Effector CD8-positive, alpha-beta T cell (primary cell): ENCODE measurements at places on chromosomes 5 and 9.
A peak's percentile ranks its signal among the peaks of the same experiment; 100 is the strongest.

DNA sequence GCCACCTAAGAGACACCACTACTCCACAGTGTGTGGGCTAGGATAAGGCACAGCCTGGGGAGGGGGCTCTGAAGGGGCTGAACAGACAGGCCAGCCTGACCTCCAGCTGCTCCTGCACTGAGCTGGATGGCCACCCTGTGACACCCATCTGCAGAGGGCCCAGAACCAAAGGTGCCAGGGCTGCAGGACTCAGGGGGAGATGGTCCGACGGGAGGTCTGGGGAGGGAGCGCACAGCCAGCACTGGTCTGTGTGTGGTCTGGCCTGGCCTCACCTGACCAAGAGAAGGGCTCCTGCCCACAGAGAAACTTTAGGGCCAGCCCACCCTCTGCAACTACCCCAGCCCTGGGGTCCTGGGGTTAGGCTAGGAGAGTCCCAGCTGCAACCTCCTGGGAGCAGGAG, 789 bp downstream of the LTC4S start:
- no peak for DNase-seq

- DNase-seq = no peak
These were observed 2.9 kb downstream of the MEGF9 start for GRCh38 chr9:120711354-120711753.

DNA sequence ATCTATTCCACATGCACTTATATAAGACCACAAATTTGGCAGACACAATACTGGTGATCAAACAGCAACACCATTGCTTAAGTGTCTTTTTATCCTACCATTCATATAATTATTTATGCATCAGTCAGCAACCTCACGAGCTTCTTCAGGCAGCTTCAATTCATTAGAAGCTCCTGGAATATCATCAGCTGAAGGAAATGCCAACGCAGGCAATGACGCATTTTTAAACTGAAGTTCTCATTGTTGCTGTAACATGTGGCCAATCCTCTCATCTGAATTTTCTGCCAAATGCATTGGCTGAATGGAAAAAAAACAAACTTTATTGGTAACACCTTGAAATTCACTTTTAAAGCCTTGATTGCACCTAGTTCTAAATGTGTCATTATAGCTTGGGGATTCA, 376.4 kb upstream of the RGMB start:
- DNase-seq = no peak

DNA sequence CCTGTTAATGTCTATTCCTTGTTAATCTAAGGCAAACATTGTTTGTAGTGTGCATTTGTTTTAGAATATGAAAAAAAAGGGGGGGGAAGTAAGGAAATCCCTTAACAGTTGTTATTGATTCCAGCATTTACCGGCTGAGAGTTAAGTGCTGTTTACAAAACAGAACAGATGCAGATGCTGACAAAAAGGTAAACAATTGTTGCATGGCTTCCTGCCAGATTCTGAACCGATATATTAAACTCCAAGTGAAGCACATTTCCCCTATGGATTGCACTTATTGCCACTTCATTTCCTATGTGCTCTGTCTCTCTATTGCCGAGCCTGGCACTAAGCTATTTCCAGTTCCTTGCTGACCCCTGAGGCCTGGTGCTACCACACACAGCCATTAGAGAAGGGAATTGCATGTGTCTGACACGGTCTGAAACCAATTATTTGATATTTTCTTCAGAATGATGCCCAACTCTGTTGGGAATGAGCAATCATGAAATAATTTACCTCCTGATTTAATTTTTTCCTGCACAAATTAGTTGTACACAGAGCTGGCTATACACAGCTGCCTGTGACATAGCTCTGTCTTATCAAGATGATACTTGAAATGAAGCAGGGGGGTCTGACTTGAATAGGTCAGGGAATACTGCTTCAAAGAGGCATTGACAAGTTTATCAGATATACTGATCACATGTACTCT, 109.8 kb downstream of the KIAA0825 start:
- DNase-seq = no peak

DNA sequence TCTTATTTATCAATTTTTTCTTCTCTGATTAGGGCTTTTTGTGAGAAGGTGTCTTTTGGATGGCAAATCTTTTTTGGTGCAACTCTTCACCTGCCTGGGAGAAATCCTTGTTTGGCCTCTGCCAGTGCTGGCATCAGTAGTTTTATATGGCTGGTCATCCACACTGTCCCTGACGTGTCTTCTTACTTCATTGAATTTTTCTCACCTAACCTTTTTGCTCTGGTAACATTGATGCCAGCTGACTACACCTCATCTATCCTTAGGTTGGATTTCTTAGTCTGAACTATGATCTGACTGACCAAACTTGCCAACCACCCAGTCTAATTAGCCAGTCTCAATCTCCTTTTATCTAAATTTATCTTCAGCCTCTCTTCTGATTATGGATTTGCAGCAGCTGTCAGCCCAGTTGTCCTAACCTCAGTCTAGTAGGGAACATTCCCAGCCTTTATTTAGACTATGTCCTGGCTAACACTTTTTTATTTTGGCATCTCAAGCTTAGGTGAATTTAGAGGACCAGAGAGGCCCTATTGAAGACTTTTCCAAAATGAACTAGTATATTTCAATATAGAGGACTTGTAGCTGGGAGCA, 10.6 kb upstream of the TMEM38B start:
- DNase-seq = no peak

DNA sequence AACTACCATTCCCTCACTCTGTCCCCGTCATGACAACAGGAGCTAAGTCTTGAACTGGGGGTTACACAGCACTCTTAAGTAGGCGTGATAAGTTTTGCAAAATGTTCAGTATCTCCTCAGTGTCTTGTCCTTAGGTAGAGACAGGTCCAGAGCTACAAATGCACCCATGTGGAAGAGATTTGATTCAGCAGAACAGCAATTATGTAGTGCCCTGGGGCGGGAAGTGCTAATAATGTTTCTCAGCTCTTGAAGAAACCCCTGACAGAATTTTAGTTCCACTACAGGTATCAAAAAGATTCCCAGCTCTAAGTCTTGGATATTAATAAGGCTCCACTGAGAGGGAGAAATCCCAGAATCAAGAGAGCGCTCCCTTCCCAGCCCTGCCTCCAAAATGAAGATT, 49.6 kb downstream of the DCP2 start:
- DNase-seq = no peak

GRCh38 chr9:127776195-127776923, 2.1 kb downstream of the SH2D3C start:
- DNase-seq = peak; percentile 54

- DNase-seq = no peak
These were observed 2.4 kb upstream of the RXRA start for GRCh38 chr9:134323741-134324358.

- no peak for DNase-seq
These were observed 923 bp downstream of the RECK start for GRCh38 chr9:36037549-36038122.

GRCh38 chr5:110045158-110045557, 355.4 kb downstream of the MAN2A1 start:
- DNase-seq = no peak

DNA sequence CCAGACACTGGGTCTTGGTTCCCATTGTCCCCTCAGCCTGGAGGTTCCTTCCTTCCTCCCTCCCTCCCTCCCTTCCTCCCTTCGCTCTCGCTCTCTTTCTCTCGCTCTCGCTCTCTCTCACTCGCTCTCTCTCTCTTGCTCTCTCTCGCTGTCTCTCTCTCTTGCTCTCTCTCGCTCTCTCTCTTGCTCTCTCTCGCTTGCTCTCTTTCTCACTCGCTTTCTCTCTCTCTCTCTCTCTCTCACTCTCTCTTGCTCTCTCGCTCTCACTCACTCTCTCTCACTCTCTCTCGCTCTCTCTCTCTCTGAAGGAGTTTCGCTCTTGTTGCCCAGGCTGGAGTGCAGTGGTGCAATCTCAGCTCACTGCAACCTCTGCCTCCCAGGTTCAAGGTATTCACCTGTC, 23.4 kb downstream of the LAMC3 start:
- no peak for DNase-seq

DNA sequence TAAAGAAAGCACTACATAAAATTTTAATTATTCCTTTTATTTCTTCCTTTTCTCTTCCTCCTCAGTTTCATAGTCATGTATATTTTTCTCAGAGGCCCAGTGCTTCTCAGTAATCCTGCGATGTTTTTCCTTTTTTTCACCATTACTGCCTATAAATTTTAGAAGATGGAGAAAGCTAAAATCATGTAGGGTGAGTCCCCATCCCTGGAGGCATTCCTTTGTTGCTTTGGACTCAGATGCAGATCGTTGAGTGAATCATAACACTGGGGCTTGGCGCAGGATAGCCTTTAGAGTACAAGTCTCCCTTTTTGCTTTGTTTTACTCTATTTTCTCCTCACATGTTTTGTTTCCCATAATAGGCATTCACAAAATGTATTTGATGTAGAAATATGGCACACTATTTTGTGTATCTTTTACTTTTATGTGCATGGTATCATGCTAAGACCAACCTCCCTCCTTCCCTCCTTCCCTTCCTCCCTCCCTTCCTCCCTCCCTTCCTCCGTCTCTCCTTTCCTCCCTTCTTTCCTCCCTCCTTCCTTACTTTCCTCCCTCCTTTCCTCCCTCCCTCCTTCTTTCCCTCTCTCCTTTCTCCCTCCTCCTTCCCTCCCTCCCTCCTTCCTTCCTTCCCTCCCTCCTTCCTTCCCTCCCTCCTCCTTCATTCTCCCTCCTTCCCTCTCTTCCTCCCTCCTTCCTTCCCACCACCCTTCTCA, 72.4 kb downstream of the NUDT12 start:
- DNase-seq = no peak

DNA sequence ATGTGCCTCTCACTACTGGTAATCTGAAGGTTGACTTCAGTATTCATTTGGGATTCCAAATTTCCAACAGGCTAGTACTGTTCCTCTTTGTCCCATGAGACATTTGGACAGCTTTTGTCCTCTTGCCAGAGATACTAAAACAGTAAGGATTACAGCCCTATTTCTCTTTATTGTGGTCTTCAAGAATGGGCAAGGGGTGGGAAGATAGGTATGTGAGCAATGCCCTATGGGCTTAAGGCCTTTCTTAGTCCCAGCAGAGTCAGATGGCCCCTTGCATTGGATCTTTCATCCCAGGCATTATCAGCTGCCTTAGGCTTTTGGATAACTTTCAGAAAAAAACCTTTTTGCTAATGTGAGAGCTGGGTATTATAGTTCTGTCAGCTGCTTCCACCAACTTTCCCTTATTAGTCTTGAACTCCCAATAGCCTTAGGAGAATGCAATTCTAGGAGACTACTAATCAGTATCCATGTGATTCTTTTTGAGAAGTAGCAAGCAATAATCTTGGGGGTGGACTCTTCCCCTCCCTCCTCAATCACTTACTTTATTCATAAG, 361.1 kb upstream of the NUDT12 start:
- DNase-seq = no peak

GRCh38 chr9:21324047-21324446, 11.2 kb downstream of the KLHL9 start:
- no peak for DNase-seq

DNA sequence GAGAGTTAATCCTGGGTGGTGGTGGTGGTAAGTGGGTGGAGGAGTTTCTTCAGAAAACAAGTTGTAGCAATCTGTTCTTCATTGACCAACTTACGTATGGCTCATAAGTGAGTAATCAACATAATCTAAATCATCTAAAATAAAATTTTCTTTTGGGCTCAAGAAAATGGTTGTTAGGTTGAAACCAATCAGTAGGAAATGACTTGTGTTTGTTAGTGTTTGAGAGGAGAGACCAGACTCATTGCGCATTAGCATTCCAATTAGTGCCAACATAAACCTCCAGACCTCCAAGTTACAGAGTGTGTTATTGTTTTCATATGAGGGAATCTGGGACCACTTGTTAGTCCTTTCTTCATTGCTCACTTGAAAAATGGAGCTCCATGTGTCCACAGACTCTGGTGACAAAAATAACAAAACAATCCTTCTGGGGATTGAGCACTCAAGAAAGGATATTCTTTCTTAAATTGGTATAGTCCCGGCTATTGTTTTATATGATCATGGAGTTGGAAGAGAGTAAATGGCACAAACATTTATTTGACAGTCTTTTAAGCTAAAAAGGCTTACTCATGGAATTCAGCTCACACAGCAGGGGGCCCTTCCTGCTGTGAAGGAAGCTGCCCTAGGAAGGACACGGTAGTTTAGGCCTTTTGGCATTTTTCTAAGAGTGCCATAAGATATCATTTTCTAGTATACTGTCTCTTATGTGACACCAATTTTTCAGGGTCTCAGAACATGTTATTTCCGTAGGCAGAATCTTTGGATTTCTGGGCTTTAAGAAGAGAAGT, 441.1 kb downstream of the EBF1 start:
- no peak for DNase-seq

DNA sequence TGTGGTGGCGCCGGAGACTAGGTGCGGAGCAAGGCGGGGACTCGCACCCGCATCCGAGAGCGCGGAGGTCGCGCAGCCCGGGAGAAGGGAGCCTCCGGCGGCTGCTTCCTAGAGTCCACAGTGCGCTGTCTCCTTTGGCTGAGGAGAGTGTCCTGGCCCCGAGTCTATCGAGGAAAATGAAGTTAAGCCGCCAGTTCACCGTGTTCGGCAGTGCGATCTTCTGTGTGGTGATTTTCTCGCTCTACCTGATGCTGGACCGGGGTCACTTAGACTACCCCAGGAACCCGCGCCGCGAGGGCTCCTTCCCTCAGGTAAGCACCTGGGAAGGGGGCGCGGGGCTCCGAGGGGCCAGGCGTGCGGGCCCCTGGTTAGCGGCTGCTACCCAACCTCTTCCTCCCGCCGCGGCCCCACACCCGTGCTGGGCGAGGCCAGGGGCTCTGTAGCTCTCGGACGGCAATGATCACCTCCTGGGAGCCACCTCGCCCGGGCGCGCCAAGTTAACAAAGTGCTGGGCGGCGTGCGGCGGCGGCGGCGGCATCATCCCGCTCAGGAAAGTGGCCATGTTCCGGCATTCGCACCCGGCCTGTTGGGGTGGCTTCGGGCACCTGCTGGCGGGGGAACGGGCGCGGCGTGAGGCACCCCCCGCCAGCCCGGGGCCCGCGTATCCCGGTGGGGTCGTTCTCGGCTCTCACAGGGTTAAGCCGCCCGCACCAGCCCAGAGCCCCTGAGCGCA, 681 bp downstream of the MAN2A1 start:
- DNase-seq = peak; percentile 28

DNA sequence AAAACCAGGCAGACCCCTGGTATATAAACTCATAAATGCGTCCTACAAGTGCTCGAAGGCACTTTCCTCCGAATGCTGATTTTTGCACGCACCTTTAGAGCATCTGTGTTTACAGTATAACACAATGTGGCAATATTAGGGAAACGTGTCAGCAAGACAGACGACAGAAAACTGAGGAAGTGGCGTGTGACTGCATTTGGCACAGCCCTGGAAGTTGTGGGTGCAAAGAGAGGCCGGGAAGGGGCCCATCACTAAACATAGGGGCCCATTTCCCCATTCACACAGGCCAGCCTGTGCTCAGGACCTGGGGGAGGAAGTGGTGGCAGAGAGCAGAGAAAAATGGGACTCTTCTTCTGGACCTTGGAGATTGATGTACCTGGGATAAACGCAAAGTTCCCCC, 48.2 kb downstream of the RASGEF1C start:
- DNase-seq = no peak

DNA sequence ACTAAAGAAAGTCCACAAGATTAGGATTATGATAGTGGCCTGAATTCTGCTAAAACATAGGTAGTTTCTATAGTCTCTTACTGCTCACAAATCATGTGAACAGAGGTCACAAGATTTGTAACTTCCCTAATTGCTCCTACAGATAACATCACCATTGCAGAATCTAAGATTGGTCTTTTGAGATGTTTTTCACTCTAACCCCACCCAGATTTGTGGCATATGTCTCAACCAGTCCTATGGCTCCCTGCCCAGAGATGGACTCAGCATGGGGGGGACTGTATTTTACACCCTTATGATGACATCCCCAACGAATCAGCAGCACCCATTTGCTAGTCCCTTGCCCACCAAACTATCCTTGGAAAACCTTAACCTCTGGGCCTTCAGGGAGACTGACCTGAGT, 1046.2 kb downstream of the CDH12 start:
- DNase-seq = no peak

GRCh38 chr5:14414656-14415023, 167.0 kb upstream of the OTULINL start:
- DNase-seq = no peak
